ENCODE measurements at places on chromosomes 16 and 17.

- DNase-seq: no peak
These were observed 43.5 kb upstream of the KLHDC4 start for GRCh38 chr16:87809150-87809902.

DNA sequence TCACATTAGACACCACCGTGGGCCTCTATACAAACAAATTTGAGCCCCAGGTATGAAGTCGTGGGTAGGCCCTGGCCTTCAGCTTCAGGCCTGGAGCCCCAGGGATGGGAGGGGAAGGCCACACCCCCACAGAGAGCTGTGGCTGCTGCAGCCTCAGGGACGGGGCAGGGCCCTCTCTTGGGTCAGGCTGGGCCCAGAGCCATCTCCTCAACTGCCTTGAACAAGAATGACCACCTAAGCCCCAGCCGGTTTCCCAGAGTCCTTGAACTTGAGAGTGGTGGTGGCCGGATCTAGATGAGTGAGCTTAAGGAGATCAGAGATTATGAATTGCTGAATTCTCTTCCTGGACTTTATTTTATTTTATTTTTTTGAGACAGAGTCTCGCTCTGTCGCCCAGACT, 18.6 kb downstream of the SCNN1B start:
- no peak for DNase-seq

- peak; percentile 29 for DNase-seq
These were observed 1.4 kb downstream of the PHF23 start for GRCh38 chr17:7237761-7238419.

DNA sequence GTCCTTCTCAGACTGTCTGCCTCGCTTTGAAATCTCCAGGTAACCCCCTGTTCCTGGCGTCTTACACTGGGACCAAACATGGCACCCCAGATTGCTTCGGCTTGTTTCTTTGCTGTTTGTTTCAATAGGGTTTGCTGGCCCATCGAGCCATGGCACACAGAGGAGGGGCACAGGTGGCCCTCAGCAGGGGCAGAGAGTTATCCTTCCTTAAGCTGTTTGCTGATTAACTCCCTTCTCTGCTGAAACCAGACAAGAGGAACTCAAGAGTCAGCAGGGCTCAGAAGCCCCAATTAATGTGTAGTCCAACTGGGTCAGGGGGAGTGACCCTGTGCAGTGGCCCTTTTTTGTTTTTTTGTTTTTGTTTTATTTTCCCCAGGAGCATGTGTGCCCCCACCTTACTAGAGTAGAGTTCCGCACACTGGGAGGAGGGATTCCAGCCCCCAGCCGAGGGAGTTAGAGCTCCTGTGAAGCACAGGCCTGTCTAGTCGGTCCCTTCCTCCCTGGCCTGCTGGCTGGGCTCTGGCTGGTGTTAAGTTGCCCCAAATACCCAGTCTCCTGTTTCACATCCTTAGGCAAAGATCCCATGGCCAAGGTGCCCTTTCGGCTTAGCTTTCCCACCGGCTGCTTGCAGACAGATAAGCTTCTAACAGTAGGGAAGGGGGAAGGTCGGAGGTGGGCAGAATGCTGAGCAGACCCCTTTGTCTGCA, 39.3 kb downstream of the YPEL2 start:
- DNase-seq: no peak

DNA sequence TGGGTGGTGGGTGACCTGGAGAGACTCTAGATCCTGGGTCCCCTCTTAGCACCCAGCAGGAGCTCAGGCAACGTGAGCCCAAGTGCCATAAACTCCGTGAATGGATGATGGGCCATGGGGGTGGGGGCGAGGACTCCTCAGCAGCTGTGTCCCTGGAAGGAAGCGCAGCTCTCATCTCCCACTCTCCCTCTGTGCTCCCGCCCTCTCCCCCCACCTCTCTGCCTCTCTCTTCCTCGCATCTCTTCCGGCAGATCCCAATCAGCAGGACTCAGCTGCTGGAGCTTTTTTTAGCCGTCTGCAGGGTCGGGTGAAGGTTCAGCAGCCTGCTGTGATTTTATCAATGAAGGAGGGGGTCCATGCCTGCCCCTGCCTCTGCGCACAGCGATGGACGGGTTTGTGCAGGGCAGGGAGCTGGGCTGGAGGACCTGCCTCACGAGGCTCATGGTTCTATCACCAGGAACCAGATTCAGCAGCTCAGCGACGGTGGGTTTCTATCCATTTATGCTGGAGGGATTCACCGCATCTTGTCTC, 8.3 kb downstream of the CCR7 start:
- no peak for DNase-seq

DNA sequence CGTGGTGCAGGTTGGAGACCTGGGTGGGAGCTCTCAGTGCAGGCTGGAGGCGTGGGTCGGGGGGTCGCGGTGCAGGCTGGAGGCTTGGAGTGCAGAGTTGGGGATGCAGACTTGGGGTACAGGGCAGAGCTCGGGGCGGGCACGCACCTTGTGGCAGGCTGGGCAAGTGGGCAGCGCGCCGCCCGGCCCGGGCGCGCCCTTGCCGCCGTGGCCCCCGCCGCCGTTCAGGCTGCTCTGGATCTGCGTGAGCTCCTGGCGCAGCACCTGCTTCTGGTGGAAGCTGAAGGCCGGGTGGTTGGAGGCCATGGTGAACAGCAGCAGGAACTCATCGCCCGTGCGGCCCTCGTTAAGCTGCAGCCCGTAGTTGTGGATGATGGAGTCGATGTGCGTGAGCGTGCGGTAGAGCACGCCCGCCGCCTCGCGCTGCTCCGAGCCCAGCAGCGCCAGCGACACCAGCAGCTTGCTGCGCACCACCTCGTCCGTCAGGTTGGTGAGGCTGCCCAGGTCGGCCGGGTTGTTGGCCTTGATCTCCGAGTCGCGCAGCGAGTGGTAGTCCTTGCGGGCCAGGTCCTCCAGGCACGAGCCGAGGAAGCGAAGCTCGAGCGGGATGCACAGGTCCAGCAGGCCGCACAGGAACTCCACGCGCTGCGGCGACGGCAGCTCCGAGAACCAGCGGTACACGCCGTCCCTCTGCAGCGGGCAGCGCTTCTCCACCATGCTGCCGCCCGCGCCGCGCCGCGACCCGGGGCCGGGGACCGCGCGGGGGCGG, 1.1 kb downstream of the ZCCHC14 start:
- no peak for DNase-seq

DNA sequence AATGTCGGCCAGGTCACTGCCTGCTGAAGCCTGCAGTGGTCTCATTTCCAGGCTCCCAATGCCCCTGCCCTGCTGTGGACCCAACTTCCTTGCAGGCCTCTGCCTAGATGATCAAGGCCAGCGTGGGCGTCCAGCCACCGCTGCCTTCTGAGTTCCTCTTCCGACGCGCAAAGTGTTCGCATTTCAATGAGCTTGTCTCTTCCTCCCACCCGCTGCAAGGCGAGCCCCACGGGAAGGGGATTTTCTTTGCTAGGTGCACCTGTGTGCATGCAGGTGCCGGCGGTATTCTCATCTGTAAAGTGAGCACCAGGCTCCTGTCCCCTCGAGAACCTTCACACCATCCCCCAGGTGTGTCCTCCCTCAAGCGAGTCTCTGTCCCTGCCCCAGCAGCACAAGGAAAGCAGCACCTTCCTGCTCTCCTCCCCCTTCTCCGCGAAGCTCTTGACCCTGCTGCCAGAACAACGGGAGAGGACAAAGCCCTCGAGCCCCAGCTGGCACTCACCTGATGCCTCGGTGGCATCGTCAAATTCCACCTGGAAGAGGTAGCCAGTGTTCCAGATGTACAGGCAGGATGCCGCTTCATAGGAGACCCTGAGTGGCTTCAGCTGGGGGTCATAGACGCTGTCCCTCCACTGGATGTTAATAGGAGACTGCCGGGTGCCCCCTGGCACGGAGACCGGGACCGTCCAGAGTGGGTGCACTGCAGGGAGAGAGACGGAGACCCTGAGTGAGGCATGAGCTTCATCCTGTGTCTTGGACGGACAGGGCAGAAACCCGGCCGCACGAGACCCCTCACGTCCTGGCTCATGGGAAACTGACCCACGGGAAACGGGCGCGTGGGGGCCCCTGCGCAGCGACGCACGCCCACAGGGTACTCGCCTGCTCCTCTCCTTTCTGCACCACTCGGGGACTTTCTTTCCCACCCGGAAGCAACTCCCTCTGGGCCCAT, 9.8 kb downstream of the CA5A start:
- peak; percentile 31 for DNase-seq

DNA sequence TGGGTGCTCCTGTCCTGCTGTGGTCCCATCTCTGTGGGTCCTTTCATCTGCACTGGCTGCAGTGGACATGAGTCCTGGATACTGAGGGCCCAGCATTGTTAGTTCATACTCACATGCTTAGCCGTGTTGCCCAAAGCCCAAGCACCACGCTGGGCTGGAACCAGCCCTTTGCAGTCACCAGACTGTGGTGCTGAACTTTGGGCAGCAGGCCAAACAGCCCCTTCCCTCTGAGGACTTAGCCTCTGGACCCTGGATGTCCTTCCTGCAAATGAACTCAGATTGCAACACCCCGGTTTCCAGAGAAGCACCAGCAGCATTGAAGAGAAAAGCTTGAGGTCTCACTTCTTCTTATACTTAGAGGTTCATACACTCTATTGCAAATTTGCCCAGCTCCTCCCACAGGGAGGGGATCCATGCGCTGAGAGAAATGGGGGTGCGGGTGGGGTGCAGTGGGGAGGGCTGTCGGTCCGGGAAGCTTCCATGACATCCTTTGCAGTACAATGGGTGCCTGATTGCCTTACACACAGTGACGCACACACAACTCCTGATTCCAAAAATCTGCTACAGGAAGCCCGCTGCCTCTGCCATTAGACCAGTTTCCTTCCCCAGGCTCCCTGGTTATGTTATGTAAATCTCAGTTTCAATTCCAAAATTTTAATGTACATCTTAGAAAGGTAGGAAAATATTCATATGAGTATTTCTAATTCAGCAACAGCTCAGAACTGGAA, 65.8 kb downstream of the RGS9 start:
- DNase-seq: no peak

DNA sequence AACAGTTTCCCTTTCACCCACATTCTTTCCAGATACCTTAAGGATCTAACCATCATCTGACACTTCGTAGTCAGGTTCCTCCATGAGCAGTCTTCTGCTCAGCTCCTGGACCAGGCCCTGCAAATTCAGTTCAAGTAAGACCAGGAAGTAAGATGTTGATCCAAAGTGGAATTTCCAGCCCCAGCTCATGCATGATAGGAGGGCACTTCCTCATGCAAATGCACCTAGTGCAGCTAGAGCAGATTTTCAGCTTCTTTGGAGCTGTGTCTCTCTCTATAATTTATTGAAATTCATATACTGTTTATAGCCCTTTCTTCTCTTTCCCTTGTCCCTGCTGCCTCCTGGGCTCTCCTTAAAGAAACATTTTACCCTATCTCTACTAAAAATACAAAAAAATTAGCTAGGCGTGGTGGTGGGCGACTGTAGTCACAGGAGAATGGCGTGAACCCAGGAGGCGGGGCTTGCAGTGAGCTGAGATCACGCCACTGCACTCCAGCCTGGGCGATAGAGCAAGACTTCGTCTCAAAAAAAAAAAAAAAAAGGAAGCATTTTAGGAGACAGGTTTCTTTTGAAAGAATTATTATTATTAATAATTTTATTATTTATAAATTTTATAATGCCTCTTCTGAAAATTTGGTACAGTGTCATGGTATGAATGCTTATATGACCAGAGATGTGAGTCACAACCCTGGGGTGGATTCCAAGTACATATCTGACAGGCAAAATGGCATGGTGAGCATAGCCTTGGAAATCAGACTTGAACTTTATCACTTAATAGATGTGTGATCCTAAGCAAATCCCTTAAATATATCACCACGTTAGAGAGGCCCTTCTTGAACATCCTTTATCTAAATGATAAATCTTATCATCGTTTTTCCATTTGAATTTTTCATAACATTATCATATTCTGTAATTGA, 94.3 kb downstream of the SSH2 start:
- DNase-seq: no peak

DNA sequence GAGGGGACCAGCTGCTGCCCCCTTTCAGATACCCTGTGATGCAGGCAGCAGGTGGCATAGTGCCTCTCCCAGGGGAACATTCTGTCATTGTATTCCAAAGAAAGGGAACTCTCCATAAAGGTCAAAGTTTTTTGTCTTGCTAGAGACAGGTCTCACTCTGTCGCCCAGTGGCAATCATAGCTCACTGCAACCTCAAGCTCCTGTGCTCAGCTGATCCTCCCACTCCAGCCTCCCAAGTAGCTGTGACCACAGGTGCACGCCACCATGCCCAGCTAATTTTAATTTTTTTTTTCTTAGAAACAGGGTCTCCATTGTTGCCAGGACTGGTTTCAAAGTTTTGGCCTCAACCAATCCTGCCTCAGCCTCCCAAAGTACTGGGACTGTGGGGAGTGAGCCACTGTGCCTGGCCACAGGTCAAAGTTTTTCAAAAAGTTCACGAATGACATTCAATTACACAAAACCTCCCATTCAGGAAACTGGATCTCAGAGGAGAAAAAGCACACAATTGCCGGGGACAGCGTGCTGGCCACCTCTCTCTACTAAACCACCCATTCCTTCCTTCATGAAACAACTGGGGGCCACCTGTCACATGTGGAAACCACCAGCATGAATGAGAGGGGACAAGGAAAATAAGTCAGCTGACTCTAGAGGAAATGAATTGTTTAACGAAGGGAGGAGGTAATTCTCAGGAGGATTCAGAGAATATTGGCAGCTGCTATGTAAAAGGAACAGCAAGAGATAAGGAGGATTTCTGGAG, 80.0 kb downstream of the MARCHF10 start:
- no peak for DNase-seq

- DNase-seq: no peak
These were observed 1.2 kb upstream of the LITAFD start for GRCh38 chr16:8880839-8881510.

DNA sequence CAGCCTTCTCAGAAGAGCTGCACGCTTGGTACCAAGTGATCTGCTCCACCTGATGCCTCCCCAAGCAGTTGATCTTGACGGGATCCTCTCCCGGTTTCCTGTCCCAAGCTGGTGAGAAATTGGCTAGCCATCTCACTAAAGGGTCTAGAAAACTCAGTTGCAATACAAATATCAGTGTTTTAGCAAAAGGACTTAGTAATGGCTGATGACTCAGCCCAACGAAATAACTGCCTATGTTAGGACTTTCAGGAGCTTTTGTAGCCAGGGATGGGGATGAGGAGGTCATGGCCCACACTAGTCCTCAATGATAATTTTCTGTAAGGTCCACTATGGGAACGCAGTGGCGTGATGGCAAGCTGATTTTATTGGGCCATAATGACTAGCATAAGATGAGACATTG, 23.3 kb upstream of the ENGASE start:
- DNase-seq: no peak

DNA sequence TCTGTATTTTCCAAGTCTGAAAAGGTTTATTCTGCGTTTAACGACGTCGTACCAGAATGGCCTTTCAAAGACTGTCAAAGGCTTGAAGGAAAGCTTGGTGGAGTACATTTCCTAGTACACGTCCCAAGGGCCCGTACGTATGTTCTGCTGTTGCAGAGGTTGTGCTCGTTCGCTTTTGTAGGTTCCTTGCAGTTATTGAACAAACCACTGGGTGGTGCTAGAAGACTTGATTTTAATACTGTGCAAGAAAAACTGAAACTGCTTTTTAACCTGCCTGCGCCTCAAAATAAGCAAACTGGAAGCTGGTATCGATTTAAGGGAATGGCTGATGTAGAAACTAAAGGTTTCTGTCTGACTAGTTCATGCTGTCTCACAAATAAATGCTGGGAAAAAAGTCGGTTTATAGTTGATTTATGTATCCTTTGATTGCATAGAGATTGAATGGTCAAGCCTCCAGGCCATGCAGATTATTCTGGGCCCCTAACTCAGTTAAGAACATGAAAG, 54.6 kb downstream of the USP10 start:
- DNase-seq: peak; percentile 42

Measured in NCI-H774 (cell line).